ENCODE measurements at places on chromosomes 7 and 10.

- DNase-seq: no peak
These were observed 35.6 kb downstream of the C10orf90 start for GRCh38 chr10:126634911-126635310.

DNA sequence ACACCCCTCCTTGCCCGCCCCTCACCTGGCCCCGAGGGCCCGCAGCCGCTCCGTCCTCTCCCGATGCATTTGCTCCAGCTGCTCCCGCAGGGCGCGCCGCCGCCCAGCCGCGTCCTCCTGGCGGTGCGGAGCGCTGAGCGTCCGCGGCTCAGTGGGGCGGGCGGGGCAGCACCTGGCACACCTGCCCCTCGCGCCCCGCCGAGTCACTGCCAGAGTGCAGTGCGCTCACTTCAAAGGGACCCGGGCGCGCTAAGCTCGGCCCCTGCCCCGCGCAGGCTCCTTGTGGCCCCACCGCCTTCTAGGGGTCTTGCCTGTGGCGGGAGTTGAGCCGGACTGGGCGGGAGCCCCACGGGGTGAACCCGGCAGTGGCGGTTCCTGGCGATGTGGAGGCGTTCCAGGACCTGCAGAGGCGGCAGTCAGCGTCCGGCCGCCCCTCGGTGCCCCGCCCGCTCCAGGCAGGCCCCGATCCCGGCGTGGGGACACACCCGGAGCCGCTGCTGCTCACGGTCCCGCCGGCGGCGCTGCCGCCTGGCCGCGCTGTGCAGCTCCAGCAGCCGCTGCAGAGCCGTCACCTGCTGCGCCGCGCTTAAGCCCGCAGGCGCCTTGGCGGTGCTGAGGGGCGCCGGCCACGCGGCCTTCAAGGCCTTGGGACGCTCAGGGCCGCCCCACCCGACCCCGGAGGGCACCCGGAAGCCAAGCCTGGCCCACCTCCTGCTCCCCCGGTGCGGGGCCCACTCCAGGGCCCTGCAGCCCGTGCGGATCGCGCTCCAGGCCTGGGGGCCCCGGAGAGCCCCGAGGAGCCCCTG, 6.7 kb downstream of the ATP6V1F start:
- no peak for DNase-seq

DNA sequence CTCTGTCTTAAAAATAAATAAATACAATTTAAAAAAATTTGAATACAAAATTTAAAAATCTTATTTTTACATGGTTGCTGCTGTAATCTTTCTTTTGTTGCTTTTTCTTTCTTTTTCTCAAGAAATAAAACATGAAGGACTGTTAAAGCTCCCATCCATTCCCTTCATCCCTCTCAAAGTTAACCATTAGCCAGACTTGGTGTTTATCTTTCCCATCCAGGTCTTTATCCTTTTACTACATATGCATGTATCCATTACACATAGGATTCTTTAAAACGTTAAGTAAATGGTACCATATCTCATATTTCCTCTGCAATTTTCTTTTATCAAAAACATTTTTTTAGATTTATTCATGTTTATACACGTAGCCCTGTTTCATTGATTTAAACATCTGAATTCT, 70.1 kb downstream of the CREB3L2 start:
- DNase-seq: no peak

DNA sequence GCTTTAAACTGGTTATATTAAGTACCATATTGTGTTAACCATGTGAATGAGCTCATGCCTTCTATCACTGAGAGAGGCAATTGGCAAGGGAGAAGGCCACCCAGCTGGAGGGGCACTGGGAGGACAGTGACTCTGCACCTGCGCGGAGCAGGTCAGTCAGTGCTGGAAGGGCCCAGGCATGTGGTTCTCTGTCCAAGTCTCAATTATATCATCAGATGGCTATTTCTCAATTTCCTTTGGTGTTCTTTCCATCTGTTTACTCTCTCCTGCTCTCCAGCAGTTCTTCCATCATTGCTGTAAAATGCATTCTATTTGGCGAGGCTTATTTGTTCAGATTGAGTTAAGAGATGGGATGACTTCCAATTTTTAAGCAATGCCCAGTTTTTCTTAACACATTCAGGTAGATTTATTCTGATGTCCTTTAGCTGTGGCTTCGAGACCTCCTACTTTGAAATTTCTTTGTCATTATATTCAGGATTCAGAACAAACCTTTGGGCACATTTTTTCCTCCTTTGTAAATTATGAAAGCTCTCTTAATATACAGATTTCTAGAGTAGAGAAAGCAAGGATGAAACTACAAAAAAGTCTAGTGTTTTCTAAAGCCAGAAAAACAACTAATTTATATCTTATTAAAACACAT, 159.3 kb downstream of the BMPER start:
- no peak for DNase-seq

DNA sequence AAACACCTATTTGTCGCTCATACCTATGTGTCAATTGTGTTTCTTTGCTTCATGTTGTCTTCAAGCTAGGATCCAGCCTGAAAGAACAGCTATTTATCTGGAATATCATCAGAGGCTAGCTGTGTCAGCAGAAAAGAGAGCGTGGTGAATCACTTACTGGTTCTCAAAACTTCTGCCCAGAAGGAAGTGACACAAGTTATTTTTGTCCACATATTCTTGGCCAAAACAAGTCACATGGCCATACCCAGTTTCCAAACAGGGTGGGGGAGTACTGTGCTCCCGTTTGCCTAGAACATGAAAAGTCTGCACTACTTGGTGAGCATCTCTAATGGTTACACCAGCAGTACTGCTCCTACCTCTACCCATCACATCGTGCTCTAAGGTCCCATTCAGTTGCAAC, 160.9 kb upstream of the CSTF2T start:
- DNase-seq: no peak

- no peak for DNase-seq
These were observed 104.3 kb downstream of the NRBF2 start for GRCh38 chr10:63237396-63237795.

GRCh38 chr10:12969951-12970350, 31.6 kb downstream of the CCDC3 start:
- no peak for DNase-seq

GRCh38 chr10:129659508-129660268, 192.6 kb downstream of the MGMT start:
- no peak for DNase-seq

- no peak for DNase-seq
These were observed 238.7 kb upstream of the PRSS58 start for GRCh38 chr7:142496545-142496991.

- no peak for DNase-seq
These were observed 6.1 kb upstream of the MYOZ1 start for GRCh38 chr10:73647211-73647874.

DNA sequence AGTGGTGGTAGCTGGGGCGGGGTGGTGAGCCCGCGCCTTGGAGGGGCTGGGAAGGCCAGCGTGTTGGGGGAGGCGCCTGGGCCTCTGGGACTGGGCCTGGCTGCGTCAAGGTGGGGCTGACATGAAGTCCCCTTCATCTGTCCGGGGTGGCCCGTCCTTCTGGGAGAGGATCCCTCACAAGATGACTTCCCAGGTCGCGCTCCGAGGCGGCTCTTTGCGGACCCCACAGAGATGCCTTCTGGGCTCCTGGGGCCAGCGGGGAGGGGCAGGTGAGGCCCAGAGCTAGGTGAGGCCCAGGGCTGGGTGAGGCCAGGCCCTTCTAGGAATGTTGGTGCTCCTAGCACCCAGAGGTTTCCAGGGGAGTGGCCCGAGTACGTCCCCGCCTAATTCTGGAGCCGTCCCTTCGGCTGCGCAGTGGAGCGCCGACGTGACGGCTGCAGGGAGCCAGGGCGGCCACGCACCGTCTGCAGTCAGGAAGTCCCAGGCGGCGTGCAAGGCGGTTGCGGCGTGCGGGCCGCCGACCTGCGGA, 58.2 kb upstream of the NUPR2 start:
- no peak for DNase-seq

DNA sequence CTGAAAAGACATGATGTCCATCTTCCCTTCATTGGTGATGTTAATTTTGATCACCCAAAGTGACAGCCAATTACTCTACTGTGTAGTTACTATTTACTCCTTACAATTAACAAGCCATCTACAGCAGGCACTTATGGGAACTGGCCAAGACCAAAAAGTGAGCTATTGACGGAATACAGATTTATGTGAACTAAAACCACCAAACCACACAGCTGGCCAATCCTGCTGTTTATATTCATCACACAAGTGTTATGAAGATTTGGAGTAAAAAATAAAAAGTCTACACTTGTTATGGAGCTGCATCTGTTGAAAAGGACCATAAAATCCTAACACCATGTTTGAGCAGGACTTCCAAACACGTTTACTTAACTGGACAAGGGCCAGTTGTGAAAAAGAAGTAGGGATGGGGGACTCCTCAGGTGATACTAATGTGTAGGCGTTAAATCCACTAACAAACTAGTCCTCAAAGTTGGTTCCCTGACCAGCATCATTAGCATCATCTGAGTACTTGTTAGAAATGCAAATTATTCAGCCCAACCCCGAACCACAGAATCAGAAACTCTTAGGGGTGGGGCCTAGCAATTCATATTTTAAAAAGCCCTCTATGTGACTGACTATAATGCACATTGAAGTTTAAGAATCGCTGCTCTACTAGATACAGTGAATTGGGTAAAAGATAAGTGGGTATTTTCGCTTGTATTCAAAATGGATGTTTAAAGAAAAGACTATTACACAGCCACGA, 11.6 kb downstream of the MCMBP start:
- DNase-seq: no peak

DNA sequence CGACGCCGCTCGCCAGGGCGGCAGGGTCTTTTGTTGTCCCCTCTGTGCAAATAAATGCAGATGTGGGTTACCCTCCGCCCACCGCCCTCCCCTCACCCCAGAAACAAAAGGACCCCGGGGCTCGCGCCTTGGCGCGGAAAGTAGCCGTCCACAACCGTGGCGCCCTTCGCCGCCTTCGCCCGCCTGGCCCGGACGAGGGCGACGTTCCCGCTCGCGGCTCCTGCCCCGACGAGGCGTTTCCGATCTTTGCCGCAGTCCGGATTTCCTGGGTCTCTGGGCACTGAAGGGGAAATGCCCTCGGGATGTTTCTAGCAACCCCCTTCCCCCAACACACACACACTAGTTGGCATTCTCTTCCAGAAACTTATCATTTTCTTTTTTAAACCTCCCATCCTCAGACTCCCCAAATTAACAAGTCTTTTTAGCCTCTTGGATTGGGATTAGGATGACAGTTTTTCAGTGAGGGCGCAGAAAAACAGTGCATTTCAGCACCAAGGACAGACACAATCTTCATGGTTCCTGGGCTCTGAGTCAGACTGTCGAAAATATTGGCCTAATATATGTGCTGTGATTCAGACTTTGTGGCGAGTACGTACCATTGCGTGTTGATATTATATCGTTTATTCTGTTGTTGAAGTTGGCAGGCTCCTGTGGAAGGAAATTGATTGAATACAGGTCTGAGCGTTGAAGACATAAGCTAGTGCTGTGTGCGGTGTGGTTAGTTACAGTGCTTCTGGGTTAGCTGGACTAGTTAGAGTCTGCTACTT, 771 bp downstream of the PHYHIPL start:
- DNase-seq: no peak

All from memory B cell (primary cell).